ENCODE measurements at places on chromosomes 16 and 17. TPM values are rescaled to one million over a fixed set of nuclear protein-coding genes. Genes with fewer than 3 reads are reported as not detected.
A peak's percentile ranks its signal among the peaks of the same experiment; 100 is the strongest.

Gene CHST5
- not detected for total RNA-seq

Gene COPZ2
- 136 TPM for total RNA-seq

Gene IL34
- total RNA-seq, result 4.3 TPM

Gene MT4
- total RNA-seq, result not detected

Gene OTOP2
- not detected for total RNA-seq

DNA sequence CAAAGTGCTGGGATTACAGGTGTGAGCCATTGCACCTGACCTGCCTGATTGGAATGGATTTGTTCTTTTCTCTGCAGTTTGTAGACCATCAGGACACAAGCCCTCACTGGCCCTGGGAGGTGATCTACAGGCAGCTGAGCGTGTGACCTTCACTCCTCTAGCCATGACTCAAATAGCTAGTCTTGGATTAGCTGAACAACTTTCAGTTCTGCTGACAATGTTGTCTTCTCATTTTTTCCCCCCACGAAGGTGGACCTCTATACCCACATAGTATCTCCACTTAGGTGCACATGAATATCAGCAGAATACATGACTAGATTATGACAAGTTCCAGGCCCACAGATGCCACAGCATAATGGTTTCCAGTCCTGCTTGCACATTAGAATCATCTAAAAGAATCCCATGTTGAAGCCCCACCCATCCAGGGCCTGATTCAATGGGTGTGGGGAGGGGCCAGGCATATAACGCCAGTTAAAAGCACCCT, 36.8 kb downstream of the HS3ST3B1 start:
- no peak for DNase-seq

DNA sequence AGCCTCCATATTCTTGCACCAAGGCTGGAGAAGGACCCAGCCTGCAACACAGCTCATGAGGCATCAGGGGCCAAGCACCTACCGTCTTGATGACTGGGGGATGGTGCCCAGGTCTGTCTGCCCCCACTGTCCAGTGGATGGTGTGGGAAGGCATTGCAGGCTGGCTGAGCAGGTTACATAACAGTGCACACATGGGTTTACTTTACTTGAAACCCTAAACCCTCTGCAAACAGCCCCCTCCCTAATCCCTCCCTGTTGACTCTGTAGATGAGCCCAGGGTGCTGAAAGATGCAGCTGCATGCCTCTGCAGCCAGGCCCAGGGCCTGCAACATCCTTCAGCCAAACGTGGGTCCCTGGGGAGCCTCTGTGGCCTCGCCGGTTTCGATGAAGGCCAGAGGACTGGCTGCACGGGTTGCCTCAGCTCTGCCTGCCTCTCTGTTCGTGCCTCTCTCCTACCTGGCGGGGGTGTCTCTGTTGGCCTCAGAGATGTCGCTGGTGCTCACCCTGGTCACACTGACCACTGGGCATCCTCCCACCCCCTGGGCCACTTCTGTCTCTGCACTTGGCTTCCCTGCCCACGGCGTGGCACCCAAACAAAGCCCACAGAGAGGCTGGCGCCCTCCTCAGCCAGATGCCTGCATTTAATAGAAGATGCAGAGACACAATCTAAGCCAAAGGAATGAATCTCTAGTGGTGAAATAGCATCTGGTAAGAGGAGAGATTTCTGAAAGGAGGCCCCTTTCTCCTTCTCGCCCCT, 95.1 kb downstream of the METRNL start:
- DNase-seq, result peak; percentile 73

- DNase-seq, result no peak
Observed at GRCh38 chr17:43834106-43834505, 1.2 kb upstream of the MPP3 start.

DNA sequence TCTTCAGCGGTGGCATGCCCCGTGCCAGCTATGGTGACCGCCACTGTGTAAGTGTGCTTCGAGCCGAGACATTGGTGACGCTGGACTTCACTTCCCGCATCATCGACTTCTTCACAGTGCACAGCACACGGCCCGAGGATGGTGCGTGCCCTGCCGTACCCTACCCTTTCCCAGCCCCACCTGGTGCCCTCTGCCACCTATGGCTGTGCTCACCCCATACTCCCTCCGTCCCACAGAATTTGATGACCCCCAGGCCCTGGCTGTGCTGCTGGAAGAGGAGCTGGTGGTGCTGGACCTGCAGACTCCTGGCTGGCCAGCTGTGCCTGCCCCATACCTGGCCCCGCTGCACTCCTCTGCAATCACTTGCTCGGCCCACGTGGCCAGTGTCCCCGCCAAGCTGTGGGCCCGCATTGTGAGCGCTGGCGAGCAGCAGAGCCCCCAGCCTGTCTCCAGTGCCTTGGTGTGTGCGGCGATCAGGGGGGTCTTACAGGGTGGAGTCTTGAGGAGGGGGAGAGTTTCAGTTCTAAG, 9.5 kb downstream of the LLGL1 start:
- no peak for DNase-seq

GRCh38 chr17:42518755-42519545, 17.1 kb upstream of the NAGLU start:
- DNase-seq, result peak; percentile 84

GRCh38 chr16:55040366-55041086, 109.9 kb downstream of the IRX5 start:
- DNase-seq, result no peak

GRCh38 chr16:9092978-9093344, 1.5 kb downstream of the HAPSTR1 start:
- no peak for DNase-seq

DNA sequence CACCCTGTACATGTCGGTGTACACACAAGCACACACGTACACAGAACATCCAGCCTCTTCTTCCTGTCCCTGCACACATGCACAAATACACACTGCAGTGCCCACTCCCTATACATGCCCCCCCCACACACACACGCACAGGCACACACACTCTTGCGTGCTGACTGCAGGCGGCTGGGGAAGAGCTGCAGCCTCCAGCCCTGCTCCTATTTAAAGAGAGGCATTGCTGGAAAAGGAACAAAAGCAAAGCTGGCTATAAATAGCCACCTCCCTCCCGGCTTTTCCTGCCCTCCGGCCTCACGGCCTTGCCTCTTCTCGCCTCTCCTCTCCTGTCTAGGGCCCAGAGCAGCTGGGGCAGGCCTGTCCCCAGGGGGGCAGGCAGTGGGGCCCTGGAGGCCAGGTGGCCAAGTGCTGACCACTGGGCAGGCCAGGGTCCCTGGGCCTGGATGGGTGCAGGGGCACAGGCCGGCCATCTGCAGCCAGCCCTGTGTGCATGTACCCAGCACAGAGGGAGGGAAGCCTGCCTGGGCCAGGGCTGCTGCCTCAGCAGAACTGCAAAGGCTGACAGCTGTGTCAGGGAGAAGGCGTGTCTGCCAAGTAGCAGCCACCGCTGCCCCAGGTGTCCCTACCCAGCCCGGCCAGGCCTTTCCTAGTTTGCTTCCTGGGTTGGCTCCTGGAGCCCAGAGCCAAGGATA, 25.4 kb downstream of the RTN4RL1 start:
- DNase-seq, result no peak
